ENCODE measurements at places on chromosomes 2 and 18.

- no peak for DNase-seq
Measured at GRCh38 chr2:149744865-149745264, 157.3 kb upstream of the MMADHC start.

DNA sequence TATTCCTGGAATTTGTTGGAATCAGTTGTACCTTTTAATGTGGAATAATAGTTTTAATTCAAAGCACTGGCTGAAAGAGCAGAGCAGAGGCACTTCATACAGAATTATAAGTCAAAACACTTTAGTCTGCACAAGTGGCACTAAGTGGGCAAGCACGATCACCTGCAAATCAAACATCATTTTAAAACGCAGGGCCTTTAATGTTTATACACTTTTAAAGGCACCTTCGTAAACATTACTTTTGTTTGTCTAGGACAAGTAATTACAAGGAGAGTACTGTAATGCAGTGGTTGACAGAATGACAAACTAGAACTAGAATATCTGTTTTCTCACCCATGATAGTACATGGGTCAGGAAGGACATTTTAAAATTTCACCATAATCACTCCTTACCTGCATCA lies 36.4 kb downstream of the LANCL1 start:
- no peak for DNase-seq

DNA sequence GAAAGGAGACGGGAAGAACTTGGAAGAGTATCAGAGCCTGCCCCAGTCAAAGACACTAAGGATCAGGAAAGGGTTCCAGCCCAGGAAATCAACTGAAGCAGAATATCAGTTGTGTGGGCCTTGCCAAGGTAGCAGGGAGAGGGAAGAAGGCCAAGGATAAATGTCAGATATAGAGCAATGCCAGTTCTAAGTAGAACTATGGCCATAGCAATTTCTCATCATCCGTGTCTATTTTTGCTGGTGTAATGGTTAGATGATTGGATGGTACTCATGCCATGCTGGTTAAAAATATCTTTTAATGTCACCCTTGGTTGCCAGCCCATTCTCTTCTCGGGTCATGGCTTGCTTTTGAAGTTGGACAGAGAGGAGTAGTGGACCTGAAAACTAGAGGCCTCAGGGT lies 41.9 kb downstream of the MAIP1 start:
- no peak for DNase-seq

GRCh38 chr18:24068945-24069693 lies 54.6 kb downstream of the TTC39C start:
- no peak for DNase-seq
